Fibroblast of lung (primary cell): ENCODE measurements at places on chromosomes 1 and 21.
A peak's percentile ranks its signal among the peaks of the same experiment; 100 is the strongest.

DNA sequence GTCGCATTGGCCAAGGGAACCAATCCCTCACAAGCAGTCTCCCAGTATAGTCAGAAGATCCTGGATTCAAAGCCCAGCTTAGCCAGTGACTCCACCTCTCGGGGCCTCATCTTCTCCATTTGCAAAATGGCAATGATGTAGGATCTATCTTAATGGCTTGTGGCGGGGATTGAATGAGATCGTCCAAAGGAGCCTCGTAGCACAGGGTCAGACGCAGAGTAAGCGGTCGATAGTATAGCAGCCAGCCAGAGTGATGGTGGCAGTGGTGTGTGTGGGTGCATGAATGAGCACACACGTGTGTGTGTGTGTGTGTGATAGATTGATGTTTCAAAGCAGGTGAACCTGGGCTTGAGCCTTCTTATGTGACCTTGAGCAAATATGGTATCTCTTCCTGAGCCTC is 79.8 kb upstream of the WNT4 start:
- no peak overlapping the region for H3K27ac ChIP-seq
- no peak for DNase-seq
- no peak overlapping the region for H3K4me3 ChIP-seq
- H3K36me3 ChIP-seq = no peaks in the 10 kb centered on the region

DNA sequence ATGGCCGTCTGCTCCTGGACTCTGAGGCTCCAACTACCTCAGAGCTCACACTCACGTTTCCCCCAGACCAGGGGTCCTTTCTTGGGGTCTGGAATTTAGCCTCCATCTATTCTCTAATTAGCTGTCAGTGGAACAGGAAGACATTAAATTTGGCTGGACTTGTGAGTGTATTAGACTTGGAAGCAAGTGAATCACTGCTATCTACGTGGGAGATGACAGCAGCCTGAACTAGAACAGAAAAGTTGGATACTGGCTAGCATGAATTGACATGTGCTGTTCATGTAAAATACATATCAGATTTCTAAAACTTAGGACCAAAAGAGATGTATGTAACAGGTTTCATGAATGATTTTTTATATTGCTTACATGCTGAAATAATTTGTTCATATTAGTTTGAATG is 28.0 kb downstream of the TAF5L start:
- H3K27ac ChIP-seq = peak overlapping the region; percentile 86
- no peak overlapping the region for H3K4me3 ChIP-seq
- DNase-seq = peak; percentile 45
- no peaks in the 10 kb centered on the region for H3K27me3 ChIP-seq
- H3K4me1 ChIP-seq = peaks cover 11% of the 10 kb centered on the region

DNA sequence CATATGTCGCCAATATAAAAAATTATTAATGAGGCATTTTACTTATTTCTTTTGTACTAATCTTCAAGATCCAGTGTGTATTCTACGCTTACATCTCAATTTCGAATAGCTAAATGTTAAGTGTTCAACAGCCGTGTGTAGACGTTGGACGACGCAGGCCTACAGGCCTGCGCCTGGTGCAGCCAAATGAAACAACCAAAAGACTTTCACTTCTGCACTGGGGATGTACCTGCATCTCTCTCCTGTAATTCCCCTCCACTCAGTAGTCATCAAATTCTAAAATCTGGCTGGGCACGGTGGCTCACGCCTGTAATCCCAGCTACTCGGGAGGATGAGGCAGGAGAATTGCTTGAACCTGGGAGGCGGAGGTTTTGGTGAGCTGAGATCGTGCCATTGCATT is 76.8 kb upstream of the HNRNPU start:
- no peaks in the 10 kb centered on the region for H3K4me1 ChIP-seq
- no peak overlapping the region for H3K4me3 ChIP-seq
- no peaks in the 10 kb centered on the region for H3K27me3 ChIP-seq
- no peak overlapping the region for H3K27ac ChIP-seq
- no peaks in the 10 kb centered on the region for H3K36me3 ChIP-seq

DNA sequence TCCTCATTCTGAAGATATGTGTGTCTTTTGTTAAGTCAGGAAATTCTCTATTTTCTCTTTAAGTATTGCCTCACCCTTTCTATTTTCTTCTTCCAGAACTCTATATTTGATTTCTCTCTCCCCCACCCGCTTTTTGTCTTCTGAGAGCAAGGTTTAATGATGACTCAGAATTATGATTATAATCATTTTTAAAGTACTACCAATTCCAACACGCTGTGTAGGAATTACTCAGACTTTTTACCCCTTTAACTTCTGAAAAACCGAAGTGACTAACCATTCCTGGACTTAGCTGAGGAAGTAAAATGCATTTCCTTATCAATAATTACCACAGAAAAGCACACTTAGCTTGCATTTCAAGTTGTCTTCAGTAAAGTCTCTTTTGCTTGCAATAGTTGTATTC is 20.8 kb upstream of the SCYL3 start:
- peaks cover 2% of the 10 kb centered on the region for H3K4me1 ChIP-seq
- H3K4me3 ChIP-seq = no peak overlapping the region
- H3K27me3 ChIP-seq = no peaks in the 10 kb centered on the region
- H3K27ac ChIP-seq = no peak overlapping the region

GRCh38 chr21:17270229-17270628 is 242.6 kb upstream of the CXADR start:
- no peaks in the 10 kb centered on the region for H3K4me1 ChIP-seq
- no peaks in the 10 kb centered on the region for H3K36me3 ChIP-seq
- H3K4me3 ChIP-seq = no peak overlapping the region
- DNase-seq = peak; percentile 71
- no peaks in the 10 kb centered on the region for H3K27me3 ChIP-seq
